ENCODE measurements at places on chromosomes 2 and 18. TPM values are rescaled to one million over a fixed set of nuclear protein-coding genes. Genes with fewer than 3 reads are reported as not detected.

DNA sequence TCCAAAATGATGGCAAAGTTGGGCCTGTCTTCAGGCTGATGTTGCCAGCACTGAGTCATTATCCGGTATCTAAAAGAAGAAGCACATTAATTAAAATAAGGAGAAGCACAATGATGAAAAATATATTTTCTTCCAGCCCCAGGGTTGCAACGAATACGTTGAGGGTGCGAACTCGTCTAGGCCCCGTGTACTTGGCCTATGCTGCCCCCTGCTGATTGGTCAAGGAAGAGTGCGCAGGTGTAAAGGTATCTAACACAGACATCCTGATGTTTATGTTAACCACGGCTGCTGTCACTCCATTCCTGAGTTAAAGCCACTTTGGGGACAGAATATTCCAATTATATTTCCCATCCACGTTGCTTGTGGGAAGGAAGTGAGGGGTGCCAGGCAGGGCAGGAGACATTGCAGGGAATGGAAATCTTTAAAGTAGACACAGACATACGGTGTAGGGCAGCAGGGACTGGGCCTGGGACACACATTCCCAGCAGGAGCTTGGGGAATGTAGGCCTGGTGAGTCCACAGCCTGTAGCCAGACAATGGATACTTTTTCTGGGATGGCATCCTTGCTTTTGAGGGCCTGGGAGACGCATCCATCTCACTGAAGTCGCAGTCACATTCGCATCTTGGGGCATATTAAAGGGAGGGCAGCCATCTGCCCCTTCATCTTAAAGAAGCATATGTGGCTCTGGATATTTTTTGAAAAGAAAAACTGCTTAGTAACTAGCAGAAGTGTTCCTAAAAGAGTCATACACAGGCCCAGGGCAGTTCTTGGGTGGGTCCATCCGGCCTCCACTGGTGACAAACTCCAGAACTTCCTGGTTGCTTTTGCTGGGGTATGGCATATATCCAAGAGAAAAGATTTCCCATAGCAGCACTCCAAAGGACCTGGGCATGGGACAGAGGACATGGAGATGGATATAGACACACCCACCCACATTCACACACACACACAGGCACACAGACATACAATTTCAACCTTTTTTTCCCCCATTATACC, 81.9 kb downstream of the CLIP4 start:
- DNase-seq: peak; percentile 87

DNA sequence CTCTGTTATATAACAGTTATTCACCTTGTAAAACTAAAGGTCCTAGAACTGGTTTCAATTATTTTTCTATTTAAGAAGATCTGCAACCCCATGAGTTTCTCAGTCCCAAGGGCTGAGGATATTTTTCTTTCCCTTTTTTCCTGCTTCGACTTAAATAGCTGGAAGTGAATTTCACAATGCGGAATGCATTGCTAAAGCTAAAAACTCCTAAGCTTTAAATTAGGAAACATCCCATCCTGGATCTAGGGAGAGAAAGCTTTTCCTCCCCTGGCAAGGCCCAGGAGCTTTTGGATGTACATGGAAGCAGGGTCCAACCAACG, 1.4 kb downstream of the RFX8 start:
- DNase-seq: no peak

- no peak for DNase-seq
Measured at GRCh38 chr2:236176951-236177350, 8.8 kb upstream of the GBX2 start.

DNA sequence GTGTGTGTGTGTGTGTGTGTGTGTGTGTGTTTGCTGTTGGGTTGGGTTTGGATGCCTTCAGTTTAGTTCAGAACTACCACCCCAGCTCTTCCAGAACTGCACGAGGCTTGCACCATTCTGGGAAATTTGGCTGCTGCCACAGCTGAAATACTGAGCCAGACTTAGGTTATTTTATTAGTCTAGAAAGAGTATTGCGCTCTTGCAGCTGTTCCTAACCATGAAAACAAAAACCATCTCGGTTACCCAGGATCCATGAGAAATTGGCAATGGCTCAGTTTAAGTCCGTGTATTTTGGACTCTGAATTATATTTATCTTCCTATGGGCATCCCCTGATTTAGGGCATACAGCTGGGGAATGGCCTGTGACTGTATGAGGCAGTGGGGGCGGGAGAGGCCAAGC, 83.2 kb downstream of the TANC1 start:
- no peak for DNase-seq

GRCh38 chr2:84641021-84641420, 124.7 kb downstream of the DNAH6 start:
- no peak for DNase-seq

GRCh38 chr2:8598295-8599165, 83.3 kb upstream of the ID2 start:
- DNase-seq: no peak

DNA sequence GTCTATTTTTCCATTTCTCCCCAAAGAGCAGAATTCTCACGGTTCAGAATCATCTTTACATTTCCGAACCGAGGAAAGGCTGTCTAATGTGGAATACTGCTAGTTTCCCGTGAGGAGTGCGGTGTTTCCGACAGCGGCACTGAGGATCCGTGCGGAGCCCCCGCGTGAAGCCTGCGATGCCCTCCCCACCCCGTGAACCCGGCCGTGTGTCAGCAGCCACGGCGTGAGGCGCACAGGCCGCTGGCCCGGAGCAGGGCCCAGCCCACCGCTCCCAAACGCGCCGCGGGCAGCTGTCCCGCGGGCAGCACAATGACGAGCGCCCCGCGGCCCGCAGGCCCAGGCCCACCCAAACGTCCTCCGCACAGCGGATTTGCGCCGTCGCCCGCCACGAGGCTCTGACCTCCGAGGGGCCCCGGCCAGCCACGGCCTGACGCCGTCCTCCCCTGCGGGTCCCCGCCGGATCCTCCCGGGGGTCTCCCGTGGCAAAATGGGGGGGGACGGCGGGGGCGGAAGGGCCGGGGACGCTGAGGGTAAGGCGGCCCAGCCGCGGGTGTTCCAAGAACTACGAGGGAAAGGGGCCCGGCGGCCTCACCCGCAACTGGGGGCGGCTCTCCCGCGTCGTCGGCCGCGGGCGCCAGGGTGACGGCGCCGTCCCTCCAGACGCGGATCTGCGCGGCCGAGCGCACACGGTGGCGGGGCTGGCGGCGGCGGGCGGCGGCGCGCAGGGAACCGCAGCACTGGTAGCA, 796 bp downstream of the SPIRE1 start:
- DNase-seq: peak; percentile 27

- DNase-seq: no peak
Measured at GRCh38 chr2:25322312-25322711, 19.4 kb downstream of the DNMT3A start.

DNA sequence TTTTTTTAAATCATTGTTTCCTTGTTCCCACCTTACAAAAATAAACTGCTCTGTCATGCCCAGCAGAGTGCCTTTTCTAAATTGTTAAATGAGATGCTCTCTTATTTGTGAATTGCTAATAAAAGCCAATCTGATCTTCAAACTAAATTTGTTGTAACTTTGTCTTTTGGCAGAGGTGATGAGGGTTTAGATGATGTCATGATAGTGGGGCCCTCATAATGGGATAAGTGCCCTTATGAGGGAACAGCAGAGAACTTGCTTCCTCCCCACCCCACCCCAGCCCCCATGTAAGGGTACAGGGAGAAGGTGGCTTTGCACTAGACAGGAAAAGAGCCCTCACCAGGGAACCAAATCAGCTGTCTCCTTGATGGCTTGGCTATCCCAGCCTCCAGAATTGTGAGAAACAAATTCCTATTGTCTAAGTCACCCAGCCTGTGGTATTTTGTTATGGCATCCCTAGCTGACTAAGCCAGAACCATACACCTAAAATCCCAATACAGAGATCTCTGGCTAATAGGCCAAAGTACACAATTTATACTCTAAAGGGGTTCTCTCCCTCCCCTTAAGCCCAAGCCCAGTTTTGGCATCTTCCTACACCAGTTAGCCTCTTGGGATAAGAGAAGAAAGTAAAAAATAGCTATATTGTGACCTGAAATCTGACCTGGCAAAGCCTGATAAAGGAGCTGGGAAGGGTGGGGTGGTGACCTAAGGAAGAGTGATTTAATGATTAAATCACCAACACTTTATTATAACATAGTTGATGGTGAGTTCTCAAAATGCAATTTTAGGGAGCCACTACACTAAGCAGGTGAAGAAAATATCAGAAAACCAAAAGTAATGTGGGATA, 40.3 kb upstream of the HNRNPA3 start:
- no peak for DNase-seq

SIX3 gene
- not detected for total RNA-seq

C2orf80 gene
- total RNA-seq: not detected

CNGA3 gene
- not detected for total RNA-seq

SERPINB3 gene
- total RNA-seq: not detected

FANCL gene
- total RNA-seq: 16.6 TPM
